CMK (cell line): ENCODE measurements at places on chromosomes 1 and 21.

- no peak for DNase-seq
Measured at GRCh38 chr1:145758116-145758515, 38.8 kb downstream of the CD160 start.

- DNase-seq, result no peak
Measured at GRCh38 chr1:20115479-20115878, 3.9 kb downstream of the PLA2G2D start.

DNA sequence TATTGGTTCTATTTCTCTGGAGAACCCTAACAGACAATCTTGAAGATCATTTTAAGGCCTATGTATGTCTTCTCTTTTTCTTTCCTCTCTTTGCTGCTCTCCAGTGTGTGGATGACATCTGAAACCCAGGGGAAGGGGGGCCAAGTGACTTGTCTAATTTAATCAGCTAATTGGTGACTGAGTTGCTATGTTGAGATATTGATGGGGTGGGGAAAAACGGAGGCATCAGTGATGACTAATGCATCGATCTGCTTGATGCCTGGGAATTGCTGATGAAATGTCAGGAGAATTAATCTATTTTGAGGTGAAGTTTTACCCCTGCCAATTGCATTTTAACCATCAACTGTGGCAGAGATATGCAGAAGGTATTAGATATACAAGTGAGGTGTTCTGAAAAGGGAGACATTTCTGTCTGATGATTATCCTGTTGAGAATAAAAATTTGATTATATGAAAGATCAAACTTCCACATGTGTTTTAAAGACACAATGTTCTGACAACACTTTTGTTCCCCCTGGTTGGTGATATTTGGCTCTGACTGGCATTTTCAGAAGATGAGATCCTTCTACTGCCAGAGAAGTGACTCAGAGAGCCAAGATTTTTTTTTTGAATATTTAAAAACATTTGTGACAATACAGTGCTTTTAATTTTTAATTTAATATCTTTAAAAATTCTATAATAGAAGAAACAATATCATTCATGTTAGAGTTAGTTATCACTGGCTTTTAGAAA, 18.7 kb upstream of the PTGFR start:
- DNase-seq, result no peak

DNA sequence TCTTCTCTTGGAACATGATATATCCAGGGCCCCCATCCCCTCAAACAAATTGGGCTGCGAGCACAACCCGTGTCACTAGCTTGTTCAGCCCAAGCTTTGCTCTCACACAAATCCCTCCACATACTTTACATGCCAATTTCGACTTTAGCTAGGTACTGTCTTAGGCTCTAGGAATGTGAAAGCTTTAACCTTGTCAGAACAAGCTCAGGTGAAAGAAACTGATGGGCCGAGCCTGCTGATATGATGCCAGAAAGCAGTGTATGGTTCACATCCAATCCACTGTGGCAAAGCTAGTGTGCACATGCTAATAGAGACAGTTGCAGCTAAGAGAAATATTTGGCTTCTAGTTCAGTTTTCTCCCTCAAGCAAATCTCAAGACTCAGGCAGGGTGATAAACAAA, 79.5 kb downstream of the TNFSF18 start:
- DNase-seq, result no peak

GRCh38 chr1:3652548-3653285, 401 bp downstream of the TP73 start:
- DNase-seq, result no peak

- DNase-seq, result no peak
Measured at GRCh38 chr1:3779912-3780416, 7.4 kb downstream of the SMIM1 start.
